ENCODE measurements at places on chromosomes 1 and 21.

DNA sequence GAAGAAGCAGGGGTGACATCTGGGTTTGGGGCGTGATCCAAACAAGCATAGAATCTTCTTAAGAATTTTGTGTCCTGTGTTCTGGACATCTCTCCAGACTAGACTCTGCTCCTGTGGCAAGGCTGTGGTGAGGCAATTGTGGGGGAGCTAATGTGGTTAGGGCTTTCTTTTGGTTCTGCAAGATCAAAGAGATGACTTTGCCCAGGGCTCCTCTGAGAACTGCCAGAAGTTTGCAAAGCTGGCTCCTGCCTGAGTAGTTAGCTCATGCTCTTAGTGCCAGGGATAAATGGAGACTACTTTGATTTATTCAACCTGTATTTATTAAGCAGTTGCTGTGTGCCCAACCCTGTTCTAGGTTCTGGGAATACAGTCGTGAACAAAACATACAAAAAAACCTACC lies 34.0 kb upstream of the CRNN start:
- no peak for DNase-seq

DNA sequence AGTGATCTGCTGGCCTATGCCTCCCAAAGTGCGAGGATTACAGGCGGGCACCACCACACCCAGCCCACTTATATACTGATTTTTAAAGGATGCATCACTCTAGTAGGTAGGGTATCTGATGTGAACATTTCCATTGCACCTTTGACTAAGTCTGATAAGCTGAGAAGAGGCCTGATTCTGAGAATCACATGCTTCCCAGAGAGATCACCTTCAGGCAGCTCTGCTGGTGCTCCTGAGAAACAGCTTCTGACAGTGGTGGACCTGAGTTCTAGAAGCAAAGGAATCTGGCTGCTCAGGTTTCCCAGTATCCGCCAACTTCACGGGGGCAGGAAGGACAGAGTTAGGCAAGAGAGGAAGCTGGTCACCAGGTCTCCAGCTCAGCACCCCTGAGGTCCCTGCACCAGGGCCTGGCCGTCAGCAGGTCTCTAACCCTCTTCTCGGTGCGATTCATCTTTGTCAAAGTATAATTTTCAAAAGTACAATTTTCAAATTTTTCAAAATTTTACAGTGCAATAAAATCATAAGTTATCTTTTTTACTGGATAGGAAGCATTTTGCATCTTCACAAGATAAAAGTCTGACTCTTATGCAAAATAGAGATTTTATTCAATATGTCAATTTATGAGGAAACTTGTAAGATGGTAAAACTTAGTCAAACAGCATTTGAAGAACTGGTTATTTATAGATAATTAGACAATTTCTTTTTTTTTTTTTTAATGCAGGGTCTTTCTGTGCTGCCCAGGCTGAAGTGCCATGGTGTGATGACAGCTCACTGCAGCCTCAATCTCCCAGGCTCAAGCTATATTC lies 25.8 kb upstream of the MPZL1 start:
- DNase-seq: no peak

DNA sequence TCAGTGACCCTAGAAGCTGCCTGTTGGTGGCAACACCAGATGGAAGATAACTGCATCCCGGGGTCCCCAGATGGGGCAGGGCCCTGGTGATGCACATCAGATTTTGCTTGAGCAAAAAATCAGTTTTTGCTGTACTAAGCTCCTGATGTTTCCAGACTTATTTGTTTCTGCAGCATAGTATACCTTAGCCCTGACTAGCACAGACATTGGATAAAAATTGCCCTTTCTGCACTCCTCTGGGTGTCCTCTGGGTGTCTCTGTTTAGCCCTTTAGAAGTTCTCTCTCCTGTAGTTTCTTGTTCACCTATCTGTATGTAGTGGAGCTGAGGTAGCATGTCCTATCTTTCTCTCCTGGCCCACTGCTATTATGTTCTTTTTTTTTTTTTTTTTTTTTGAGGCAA lies 30.3 kb upstream of the PLA2G2C start:
- peak; percentile 12 for DNase-seq

DNA sequence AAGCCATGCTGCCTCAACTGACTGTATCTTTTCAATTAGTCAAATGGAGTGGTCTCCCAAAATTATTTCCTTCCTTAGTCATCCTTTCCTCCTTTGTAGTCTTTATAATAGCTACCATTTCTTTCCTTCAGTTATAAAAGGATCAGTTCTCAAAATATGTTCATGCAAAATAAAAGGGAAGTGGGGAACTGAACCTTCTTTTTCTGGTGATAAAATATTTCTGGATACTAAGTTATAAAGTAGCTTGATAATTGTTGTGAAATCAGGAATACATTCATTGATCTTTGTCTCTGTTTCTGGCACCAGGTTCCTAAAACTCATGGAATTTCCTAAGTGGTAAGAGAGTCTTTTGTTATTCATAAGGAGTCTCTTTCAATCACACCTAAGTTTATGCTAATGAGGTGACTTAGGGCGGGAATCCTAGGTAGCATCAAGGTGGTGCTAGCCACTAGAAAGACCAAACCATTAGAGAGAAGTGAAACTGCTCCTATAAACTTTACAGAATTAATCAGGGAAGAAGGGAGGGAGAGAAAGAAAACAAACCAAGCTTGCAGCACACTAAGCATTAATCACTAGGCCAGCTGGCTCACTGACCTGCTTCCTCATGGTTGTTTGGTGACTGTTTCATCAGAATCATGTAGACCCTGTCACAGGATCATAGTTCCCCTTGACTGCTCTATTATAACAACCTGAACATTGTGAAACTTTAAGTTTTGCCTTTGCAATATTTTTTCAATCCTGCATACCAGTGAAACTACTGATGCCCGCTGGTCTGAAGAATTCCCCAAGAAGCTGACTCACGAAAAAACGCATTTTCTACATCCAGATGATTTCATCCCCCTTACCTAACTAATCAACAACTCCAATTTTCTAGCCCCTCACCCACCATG lies 161.6 kb upstream of the PTBP2 start:
- peak; percentile 81 for DNase-seq

DNA sequence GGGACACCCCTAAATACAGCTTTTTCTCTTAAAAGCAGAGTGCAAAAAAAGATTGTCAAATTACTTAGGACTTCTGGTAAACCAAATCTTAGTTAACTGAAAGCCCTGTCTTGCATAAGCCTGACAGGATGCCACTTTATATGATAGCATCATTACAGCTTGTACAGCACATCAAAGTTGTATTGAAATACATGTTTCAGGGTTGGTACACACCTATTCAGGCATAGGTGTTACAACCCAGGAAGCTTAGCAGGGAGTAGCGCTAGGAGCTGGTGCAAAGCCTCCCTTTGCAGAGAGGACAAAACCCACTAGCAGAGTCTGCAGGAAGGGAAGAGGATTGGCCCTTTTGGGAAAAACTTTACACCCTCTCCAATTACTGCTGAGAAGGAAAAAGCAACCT lies 258.9 kb upstream of the SGIP1 start:
- no peak for DNase-seq

GRCh38 chr1:180274221-180274620 lies 44.2 kb downstream of the LHX4 start:
- DNase-seq: no peak

- peak; percentile 73 for DNase-seq
These were observed 8.4 kb upstream of the IVNS1ABP start for GRCh38 chr1:185325413-185325812.

GRCh38 chr1:172627702-172628101 lies 31.2 kb upstream of the FASLG start:
- DNase-seq: no peak

DNA sequence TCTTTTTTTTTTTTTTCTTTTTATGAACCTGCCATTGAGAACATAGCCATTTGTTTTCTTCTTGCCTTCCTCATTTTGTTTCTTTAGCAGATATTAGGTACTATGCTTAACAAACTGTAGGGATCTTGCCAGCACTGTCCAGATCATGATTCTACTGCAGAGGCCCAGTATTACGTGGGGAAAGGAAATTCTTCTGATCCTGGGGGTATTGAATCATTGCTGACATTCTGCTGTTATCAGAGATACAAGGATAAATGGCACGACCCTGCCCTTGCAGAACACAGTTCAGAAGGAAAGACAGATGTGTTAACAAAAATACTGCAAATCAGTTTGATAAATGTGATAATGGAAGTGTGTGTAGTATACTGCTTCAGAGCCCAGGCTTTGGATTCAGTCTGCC lies 56.2 kb downstream of the BTBD8 start:
- DNase-seq: no peak

GRCh38 chr1:22292011-22292788 lies 149.3 kb upstream of the WNT4 start:
- no peak for DNase-seq

GRCh38 chr1:212396638-212397037 lies 18.0 kb downstream of the PACC1 start:
- DNase-seq: peak; percentile 12

GRCh38 chr1:225999912-226000337 lies 782 bp upstream of the SDE2 start:
- DNase-seq: peak; percentile 79

DNA sequence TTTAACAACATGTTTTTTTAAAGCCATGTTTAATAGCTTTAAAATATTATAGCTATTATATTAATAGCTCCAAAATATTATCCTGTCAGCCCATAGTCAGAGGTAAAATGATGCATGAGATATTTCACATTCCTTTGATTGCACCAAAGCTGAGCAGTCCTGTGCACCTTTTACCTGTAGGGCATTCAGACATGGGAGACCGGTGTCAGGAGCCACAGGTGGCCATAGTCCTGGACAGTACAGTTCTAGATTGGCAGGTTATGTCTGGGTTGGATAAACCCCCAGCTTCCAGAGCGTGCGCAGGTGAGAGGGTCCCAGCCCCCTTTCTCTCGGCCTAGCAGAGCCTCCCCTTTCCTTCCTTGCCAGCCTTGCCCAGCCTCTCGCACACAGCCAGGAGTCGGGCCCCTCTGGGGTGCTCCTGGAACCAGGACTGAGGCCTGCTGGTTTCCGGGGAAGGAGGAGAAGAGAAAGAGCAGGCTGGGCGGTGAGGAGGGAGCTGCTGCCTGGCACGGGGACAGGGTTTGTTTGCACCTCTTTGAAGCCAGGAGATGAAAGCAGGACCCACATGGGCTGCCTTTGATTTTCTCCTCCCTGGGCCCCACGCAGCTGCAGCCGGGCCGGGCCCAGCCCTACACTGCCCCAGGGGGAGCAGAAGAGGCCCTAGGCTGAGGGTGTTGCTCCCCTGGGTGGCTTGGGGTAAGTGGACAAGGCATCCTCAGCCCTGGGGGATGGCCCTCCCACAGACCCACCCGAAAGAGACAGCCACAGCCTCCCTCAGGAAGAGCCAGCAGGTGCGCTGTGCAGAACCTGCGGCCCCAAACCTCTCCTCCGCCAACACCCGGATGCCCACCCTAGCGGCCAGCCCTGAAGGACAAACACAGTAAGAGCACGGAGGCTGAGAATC lies 75.2 kb upstream of the TARDBP start:
- DNase-seq: no peak

DNA sequence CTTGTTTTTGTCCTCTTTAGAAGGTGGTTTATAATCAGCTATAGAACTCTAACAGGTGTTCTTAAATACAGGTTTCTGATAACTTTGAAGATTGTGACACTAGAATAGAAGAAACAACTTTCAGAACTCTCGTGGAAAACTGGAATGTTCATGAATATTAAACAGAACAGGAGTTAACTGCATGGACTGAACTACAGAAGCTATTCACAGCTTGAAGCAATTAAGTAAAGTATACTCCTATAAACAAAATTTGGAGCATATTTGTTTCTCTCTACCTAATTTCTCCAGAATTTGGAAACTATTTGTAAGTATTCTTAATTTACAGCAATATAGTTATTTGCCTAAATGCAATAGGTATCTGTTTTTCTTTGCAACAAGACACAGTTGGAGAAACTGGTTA lies 824.8 kb downstream of the ADGRL2 start:
- peak; percentile 8 for DNase-seq

GRCh38 chr1:50422946-50423669 lies at the start of gene DMRTA2:
DMRTA2 (minus strand) TSS chr1:50423443; CDS start chr1:50421536, 1,907 bp downstream.
- DNase-seq: peak; percentile 35

- DNase-seq: no peak
These were observed 108.9 kb downstream of the TRABD2B start for GRCh38 chr1:47888294-47888629.

DNA sequence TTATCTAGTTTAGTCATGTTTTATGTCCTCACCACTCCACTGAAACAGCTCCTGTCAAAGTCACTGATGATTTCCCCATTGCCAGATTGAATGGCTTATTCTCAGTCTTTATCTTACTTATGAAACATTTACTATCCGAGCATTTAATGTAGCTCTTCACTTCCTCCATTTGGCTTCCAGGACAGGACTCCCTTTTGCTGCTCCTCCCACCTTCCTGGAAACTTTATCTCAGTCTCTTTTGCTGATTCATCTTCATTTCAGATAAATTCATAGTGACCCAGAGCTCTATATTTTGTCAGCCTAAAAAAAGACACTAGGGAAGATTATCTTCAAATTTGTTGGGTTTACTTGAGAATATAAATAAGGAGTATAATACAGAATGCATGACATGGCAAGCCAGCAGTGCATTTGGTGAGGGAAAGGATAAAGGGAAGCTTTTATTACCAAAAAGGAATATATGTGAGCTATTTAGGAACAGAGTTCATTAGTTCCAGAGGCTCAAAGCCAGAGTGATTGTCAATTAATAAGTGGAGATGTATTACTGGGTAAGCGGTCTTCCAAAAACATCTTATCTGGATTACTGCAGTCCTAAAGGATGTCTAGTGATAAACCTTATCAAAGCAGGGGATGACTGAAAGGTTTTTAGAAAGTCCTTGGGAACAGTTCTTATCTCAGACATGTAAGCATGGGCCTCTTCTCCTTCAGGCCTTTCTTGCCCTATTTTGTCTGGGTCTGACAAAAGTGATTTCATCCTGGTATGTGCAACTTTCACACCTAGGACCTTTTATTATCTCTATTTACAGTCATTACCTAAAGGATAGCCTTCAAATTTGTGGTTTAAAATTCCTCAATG lies 25.6 kb downstream of the IL23R start:
- peak; percentile 3 for DNase-seq

DNA sequence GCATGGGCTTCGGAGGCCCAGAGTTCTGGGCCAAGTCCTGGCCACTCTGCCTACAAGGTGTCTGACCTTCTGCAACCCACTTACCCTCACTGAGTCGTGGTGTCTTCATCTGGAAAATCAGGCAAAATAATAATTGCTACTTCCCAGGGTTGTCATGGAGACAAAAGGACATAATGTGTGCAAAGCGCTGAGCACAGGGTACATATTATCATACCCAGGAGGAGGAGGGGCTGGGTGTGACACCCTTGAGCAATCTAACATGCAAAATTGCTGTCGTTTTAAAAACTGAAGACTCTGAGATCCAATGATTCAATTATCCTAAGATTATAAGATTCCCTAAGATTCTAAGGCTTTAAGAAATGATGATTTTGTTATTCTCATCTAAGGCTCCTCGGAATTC lies 459.5 kb downstream of the PTPRU start:
- DNase-seq: no peak

DNA sequence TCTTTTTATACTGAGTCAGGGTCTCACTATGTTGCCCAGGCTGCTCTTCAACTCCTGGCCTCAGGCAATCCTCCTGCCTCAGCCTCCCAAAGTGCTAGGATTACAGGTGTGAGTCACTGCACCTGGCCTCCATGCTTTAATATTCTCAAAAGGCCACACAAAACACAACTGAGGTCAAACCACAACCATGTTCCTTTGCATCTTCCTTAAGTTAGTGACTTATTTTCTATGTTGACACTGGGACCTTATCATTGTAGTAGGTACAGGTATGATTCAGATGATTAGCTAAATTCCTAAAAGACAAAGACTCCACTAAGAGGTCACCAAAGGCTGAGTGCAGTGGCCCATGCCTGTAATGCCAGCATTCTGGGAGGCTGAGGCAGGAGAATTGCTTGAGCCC lies 131.9 kb upstream of the ATP1B1 start:
- DNase-seq: no peak

- DNase-seq: no peak
These were observed 4.2 kb upstream of the ITPKB start for GRCh38 chr1:226743259-226743658.

GRCh38 chr1:222976453-222976852 lies 161.6 kb downstream of the DISP1 start:
- no peak for DNase-seq
